ENCODE measurements at places on chromosomes 3 and 15. TPM values are rescaled to one million over a fixed set of nuclear protein-coding genes. Genes with fewer than 3 reads are reported as not detected.
A peak's percentile ranks its signal among the peaks of the same experiment; 100 is the strongest.

Gene ARIH2
- total RNA-seq: 136 TPM

Gene AHSG
- total RNA-seq: not detected

DNA sequence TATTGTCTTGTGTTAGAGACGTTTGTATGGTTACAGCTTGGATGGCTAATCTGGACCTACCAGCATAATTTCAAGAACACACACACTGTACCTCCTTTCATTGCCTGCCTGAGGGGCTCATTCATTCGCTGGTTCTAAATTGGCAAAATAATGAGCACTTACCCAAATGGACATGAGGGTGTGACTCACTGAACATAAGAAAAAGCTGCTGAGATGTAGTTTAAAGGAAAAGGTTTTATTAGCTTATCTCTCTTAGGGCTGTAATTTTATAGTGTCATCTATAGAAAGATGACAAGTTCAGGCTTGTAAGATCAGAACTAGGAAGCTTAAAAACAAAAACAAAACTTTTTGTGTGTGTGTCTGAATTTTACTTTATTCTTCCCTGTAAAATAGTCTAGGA lies 120.7 kb upstream of the WNT7A start:
- H3K27ac ChIP-seq: peak overlapping the region; percentile 40
- no peak overlapping the region for H3K4me3 ChIP-seq
- no peaks in the 10 kb centered on the region for H3K36me3 ChIP-seq

GRCh38 chr3:127565711-127566110 lies 24.8 kb downstream of the TPRA1 start:
- no peaks in the 10 kb centered on the region for H3K27me3 ChIP-seq
- no peaks in the 10 kb centered on the region for H3K36me3 ChIP-seq
- DNase-seq: no peak
- no peak overlapping the region for H3K4me3 ChIP-seq

- H3K4me1 ChIP-seq: peaks cover 12% of the 10 kb centered on the region
- no peaks in the 10 kb centered on the region for H3K27me3 ChIP-seq
- no peak for DNase-seq
- no peaks in the 10 kb centered on the region for H3K36me3 ChIP-seq
- no peak overlapping the region for H3K27ac ChIP-seq
Observed at GRCh38 chr15:75061272-75061671, 37.9 kb downstream of the PPCDC start.

DNA sequence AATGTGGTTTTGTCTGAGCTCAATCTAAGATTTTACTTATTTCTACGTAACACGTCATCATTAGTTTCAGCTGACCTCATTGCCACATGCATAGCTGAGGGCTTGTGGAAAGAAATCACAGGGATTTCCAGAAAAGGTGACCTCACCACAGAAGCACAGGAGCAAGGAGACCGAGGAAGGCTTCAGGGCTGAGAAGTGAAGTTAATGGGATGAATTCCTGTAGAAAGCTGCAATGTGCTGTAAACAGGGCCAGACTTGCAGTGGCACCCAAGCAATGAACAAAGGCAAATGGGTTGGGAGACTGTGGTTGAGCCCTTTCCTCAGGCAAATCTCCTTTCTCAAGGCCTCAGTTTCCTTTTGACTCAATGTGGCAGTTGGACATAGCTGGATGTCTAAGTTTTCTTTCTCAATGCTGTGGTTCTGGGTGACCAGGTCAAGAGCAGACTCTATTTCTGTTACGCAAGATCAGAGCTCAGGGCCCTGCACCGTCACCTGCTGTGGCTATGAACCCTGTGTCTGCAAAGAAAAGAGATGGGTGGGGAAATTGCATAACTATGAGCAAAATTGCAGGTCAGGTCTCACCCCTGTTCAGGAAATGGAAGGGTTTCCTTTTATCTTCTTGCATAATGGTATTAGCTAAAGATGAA lies 252.2 kb upstream of the TBL1XR1 start:
- no peaks in the 10 kb centered on the region for H3K27me3 ChIP-seq
- H3K36me3 ChIP-seq: no peaks in the 10 kb centered on the region
- no peak overlapping the region for H3K4me3 ChIP-seq
- H3K4me1 ChIP-seq: no peaks in the 10 kb centered on the region
- no peak for DNase-seq
- H3K27ac ChIP-seq: no peak overlapping the region

DNA sequence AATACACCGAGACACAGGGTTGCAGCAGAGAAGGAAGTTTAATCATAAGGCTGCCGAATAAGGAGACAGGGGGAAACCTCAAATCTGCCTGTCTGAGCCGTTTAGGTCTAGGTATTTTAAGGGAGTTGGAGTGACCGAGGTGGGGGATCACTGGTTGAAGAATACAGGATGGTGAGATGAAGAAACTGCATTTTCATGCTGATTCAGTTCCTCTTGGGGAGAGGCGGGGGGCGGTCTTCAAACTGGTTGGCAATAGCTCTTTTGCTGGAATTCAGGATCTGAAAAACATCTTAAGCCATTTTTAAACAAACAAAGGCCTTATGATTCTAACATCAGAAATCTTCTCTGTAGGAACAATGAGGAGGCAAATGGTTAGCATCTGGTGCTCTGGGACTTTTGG lies 699.5 kb upstream of the CFAP20DC start:
- H3K4me1 ChIP-seq: no peaks in the 10 kb centered on the region
- H3K36me3 ChIP-seq: no peaks in the 10 kb centered on the region
- H3K4me3 ChIP-seq: no peak overlapping the region
- no peak overlapping the region for H3K27ac ChIP-seq
- H3K27me3 ChIP-seq: no peaks in the 10 kb centered on the region
- DNase-seq: no peak

DNA sequence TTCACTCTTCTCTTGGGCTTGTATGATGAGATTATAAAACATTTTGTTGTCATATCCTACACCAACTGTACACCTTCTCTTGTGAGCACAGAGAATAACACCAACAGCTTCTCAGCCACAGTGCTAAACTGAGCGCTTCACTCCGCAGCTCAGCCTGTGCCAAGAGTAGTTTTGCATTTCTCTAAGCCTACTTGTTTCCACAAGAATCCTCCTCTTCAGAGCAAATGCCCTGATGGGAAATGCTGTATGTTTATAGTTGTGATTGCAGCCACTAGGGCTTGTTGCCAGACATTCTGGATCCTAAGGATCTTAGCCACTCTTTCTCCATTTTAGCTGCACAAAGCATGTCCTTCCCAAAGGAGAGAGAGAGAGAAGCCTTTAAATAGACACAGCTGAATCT lies 138.8 kb upstream of the PLXND1 start:
- no peak for DNase-seq
- no peak overlapping the region for H3K27ac ChIP-seq
- H3K4me1 ChIP-seq: no peaks in the 10 kb centered on the region
- H3K36me3 ChIP-seq: no peaks in the 10 kb centered on the region
- H3K4me3 ChIP-seq: no peak overlapping the region

- no peak for DNase-seq
- H3K27ac ChIP-seq: no peak overlapping the region
- H3K4me3 ChIP-seq: no peak overlapping the region
- H3K4me1 ChIP-seq: no peaks in the 10 kb centered on the region
Observed at GRCh38 chr3:161014843-161015749, 90.1 kb downstream of the B3GALNT1 start.

DNA sequence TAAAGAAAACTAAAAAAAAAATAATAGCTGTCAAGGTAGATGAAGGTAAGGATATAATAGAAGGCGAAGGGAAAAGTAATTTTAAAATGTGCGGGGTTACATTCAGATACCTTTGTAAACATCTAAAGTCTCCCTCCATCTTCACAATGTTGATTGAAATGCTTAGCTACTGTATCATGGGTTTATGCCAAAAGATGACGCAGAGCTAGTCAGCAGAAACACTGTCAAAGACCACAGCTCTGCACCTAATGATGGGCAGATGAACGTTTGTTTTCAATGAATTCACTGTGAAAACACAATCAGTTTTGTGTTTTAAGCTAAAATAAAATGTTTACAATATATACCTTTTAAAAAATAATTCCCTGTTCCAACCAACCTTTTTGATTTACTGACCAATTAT lies 61.2 kb downstream of the RFTN1 start:
- H3K27ac ChIP-seq: peak overlapping the region; percentile 17
- H3K4me1 ChIP-seq: peaks cover 35% of the 10 kb centered on the region
- no peaks in the 10 kb centered on the region for H3K36me3 ChIP-seq
- no peaks in the 10 kb centered on the region for H3K27me3 ChIP-seq

DNA sequence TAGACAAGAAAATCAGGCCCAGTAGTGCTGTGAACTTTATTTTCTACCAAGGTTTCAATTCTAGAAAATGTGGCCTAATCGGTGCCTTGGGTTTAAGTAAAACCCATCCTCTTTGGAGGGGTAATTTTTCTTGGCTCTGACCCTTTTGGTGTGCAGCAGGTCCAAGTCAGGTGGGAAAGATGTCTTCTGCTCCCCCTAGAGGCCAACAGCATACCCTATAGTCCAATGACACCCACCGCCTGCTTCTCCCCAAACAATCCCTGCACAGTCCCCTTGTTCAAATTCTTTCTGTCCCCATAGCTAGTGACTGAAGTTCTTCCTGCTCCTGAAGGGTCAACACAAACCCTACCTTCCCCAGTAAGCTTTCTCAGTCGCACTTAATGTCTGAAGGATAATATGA lies 261.8 kb upstream of the GOLGA6L4 start:
- H3K36me3 ChIP-seq: no peaks in the 10 kb centered on the region
- no peak overlapping the region for H3K4me3 ChIP-seq
- H3K27ac ChIP-seq: no peak overlapping the region
- no peaks in the 10 kb centered on the region for H3K4me1 ChIP-seq
- no peaks in the 10 kb centered on the region for H3K27me3 ChIP-seq
- peak; percentile 30 for DNase-seq

DNA sequence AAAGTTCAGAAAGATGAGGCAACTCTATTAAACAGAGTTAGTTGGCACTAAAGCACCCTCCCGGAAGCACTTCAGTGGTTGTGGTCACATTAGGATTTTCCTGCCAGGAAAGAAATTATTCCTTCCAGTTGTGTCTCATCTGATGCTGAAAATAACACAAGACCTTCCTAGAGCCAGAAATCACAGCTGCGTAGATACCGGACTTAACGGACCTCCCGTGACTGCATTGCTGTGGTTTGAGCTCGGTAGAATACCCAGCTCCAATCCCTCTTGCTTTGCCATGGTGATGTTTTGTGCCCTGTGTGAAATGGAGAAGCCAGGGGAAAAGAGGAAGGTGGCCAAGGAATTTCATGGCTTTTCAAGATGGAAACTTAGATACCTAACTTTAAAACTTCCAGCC lies 215.0 kb upstream of the IGF1R start:
- DNase-seq: no peak
- no peaks in the 10 kb centered on the region for H3K4me1 ChIP-seq
- no peaks in the 10 kb centered on the region for H3K36me3 ChIP-seq
- H3K27ac ChIP-seq: no peak overlapping the region
- peaks cover 33% of the 10 kb centered on the region for H3K27me3 ChIP-seq
- no peak overlapping the region for H3K4me3 ChIP-seq

GRCh38 chr15:90885432-90886290 lies 1.4 kb downstream of the FES start:
- no peaks in the 10 kb centered on the region for H3K27me3 ChIP-seq
- H3K4me3 ChIP-seq: no peak overlapping the region
- H3K27ac ChIP-seq: no peak overlapping the region
- peak; percentile 62 for DNase-seq

DNA sequence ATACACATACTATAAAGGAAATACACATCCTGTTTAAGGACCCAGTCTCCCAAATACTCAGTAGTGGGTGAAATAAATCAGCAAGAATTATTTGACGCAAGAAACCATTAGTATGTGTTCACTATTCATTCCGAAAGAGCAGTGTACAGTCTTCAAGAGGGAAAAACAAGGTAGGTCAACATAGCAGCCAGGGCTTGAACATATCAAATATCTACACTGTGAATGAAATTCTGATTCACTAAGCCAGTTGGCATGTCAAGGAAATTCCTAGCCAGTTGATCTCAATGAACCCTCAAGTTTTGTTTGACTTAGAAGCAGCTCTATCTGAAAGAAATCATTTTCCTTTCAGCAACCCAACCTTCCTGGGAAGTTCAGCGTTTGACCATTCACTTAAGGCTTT lies 99.0 kb downstream of the CNTN3 start:
- no peaks in the 10 kb centered on the region for H3K27me3 ChIP-seq
- no peak for DNase-seq
- H3K36me3 ChIP-seq: no peaks in the 10 kb centered on the region
- no peak overlapping the region for H3K4me3 ChIP-seq

- H3K27me3 ChIP-seq: no peaks in the 10 kb centered on the region
- DNase-seq: peak; percentile 1
- no peaks in the 10 kb centered on the region for H3K36me3 ChIP-seq
- H3K27ac ChIP-seq: no peak overlapping the region
- H3K4me1 ChIP-seq: peaks cover 31% of the 10 kb centered on the region
- H3K4me3 ChIP-seq: no peak overlapping the region
Observed at GRCh38 chr3:64264501-64265109, 39.3 kb upstream of the PRICKLE2 start.

- no peaks in the 10 kb centered on the region for H3K27me3 ChIP-seq
- peak; percentile 92 for DNase-seq
- H3K27ac ChIP-seq: peak overlapping the region; percentile 68
- no peak overlapping the region for H3K4me3 ChIP-seq
Observed at GRCh38 chr3:169846458-169847193, 23.1 kb downstream of the LRRC31 start.

DNA sequence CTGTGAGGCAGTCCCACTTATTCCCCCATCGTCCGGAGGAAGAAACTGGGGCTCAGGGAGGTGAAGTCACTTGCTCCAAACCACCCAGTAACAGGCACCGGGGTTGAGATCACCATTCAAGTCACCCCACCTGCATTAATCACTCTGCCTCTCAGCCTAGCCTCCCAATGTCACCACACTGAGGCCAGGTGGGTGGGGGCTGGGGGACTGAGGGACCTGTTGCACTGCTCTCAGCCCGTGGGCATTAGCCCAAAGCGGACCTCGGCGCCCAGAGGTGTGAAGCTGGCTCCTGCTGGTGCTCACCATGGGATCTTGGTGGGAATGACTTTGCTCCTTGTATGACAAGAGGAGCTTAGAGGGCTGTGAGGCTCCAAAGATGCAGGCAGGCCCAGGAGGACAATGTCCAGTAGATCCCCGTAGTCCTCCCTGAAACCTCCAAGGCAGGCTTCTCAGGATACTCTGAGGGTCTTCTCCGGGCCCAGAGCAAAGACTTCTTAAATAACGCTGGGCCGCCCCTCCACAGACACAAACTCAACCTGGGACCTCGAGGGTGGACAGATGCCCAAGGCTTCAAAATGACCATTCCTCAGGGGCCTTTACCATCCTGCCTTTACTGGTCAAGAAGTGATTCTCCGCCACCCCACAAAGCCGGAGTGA lies 1.7 kb downstream of the NT5DC2 start:
- no peak for DNase-seq
- H3K27ac ChIP-seq: no peak overlapping the region
- H3K36me3 ChIP-seq: peaks cover 9% of the 10 kb centered on the region
- peak overlapping the region; percentile 76 for H3K4me3 ChIP-seq
- no peaks in the 10 kb centered on the region for H3K27me3 ChIP-seq
- peaks cover 33% of the 10 kb centered on the region for H3K4me1 ChIP-seq

GRCh38 chr3:70861855-70862254 lies 549.4 kb upstream of the MDFIC2 start:
- no peaks in the 10 kb centered on the region for H3K27me3 ChIP-seq
- peak; percentile 33 for DNase-seq
- H3K36me3 ChIP-seq: no peaks in the 10 kb centered on the region
- peaks cover 23% of the 10 kb centered on the region for H3K4me1 ChIP-seq
- peak overlapping the region; percentile 46 for H3K27ac ChIP-seq

GRCh38 chr15:89616228-89616627 lies 39.0 kb downstream of the KIF7 start:
- no peaks in the 10 kb centered on the region for H3K27me3 ChIP-seq
- H3K36me3 ChIP-seq: peaks cover 65% of the 10 kb centered on the region
- H3K27ac ChIP-seq: no peak overlapping the region
- no peak overlapping the region for H3K4me3 ChIP-seq
- DNase-seq: no peak
